Jurkat, Clone E6-1 (cell line): ENCODE measurements at places on chromosomes 7 and 10.

DNA sequence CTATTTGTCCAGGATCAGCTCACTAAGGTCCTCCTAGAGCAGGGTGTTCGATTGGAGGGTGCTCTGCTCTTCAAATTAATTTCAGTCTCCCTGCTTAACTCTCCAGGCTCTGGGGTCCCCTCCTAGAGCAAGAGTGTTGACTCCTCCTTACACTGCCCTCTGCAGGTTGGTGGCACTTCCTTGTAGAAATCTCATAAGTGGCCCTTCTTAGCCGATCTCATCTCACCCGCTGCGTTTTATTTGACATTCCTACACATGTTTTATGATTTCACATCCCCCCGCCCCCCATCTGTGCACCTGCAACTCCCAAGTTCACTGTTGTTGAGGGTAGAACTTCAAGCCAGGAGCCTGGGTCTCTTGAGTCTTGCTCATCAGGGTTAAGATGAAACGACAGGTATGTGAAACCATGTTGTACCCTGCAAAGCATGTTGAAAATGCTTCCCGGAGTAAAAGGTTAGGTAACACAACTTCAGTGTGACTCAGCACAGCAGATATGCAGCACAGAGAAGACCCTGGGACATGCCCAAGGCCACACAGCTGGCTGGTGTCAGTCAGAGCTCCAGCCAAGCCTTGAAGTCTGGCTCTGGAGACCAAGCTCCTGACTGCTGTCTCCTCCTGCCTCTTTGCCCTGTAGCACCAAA is 171.2 kb downstream of the PRKAG2 start:
- peak; percentile 43 for DNase-seq

- no peak for DNase-seq
These were observed 12.7 kb downstream of the CHST12 start for GRCh38 chr7:2416063-2416462.

- DNase-seq: no peak
These were observed 914.4 kb downstream of the PCDH15 start for GRCh38 chr10:53886325-53887300.

- DNase-seq: no peak
These were observed 106.3 kb downstream of the C7orf25 start for GRCh38 chr7:42805601-42806000.

DNA sequence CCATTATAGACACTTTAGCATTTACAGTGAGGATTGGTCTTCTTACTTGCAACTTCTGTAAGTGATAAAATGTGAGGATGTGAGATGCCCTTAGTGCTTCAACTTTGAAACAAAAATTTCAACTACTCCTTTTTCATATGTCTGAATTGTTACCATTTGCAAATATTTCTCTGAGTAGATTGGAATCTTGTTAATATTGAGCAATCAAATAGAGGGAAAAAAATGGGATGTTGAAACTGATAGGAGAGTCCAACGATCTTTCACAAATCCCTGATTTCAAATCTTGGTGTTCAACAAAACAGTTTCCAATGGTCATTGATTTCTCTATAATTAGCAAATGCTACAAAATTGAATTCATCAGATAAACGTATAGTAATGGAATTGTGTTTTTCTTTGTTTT is 5.5 kb upstream of the SNX10 start:
- no peak for DNase-seq

- no peak for DNase-seq
These were observed 23.2 kb downstream of the DNTT start for GRCh38 chr10:96327462-96327861.

DNA sequence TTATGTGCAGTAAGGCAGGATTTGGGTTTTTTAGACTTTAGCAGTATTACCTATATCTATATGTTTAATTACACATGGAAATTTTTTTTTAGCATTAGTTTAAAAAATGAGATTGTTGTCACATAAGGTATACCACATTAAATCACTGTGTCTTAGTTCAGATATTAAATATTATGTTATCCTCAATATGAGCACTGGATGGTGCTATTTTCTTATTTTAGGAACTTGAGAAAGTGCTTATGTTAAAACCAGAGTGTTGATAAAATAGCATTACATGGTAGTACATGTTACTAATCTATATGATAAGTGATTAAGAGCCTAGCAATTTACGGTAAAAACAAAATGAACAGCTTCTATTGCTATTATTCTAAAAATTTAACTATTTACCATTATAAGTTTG is 28.8 kb downstream of the MIOS start:
- peak; percentile 17 for DNase-seq

GRCh38 chr7:66904063-66904593 is 16.9 kb upstream of the TMEM248 start:
- no peak for DNase-seq

DNA sequence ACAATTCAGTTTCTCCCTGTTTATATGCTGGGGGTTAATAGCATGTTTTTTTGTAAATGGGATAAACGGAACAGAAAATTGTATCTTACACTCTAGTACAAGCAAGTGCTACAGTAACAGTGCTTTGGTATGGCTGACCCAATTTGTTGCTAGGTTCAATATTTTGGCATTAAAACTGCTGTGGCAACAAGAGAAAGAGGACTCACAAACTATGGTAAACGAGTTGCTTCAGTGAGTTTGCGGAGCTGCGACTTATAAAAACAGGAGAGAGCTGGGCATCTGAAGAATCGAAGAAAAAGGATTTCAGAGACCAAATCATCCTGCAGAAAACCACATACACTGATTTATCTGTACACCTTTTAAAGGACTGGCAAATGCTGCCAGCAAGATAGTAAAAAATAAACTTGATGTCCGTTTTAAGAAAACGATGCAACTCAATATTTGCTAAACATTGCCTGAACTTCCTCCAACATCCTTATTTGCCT is 2.2 kb downstream of the GLUD1 start:
- DNase-seq: no peak

DNA sequence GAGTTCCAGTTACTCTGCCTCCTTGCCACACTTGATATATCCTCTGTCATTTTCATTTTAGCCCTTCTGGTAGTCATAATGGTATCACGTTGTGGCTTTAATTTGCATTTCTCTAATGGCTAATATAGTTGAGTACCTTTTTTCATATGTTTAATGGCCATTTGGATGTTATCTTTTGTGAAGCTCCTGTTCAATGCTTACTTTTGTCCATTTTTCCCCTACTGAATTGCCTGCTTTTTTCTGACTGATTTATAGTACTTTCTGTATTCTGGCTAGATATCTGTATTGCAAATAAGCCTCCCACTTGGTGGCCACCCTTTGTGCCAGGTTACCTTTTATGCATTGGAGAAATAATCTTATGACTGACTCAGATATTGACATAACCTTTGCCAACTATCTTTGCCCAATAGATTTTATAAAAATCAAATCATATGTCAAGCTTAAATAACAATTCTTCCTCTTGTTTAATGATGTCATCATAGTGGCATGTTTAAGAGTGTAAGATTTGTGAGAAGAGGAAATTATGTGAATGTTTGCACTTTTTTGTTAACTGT is 50.6 kb downstream of the PRPF18 start:
- no peak for DNase-seq

- DNase-seq: no peak
These were observed 50.9 kb downstream of the INPP5A start for GRCh38 chr10:132588301-132589013.

- DNase-seq: no peak
These were observed 22.5 kb downstream of the FAM171A1 start for GRCh38 chr10:15348579-15348978.

- DNase-seq: no peak
These were observed 279.5 kb upstream of the AKR1E2 start for GRCh38 chr10:4546500-4546899.

GRCh38 chr10:79131836-79132631 is 63.3 kb downstream of the ZMIZ1 start:
- DNase-seq: peak; percentile 62

DNA sequence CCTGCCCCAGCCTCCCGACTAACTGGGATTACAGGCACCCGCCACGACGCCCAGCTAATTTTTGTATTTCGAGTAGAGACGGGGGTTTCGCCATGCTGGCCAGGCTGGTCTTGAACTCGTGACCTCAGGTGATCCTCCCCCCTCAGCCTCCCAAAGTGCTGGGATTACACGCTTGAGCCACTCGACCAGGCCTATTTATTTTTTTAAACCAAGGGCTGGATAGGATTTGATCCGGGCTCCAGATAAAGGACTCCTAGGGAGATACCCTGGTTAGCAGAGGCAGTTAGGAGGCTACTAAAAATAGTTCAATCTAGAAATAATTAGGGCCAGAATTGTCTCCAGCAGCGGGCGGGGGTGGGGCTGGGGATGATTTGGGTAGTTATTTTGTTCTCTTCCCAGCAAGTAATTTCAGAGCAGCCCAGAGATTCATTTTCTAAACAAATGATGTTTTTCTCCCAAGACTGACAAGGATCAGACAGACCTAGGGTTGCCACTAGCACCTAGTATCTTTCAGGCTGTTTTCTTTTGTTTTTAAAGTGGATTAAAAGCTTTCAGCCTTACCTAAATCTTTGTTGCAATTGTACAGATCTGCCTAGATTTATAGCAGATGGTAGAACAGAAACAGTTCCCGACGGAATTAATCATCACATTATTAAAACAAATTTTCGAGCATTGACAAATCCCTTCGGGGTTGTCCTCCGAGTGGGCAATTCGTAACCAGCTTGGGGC is 859 bp upstream of the SMC3 start:
- DNase-seq: no peak

- DNase-seq: no peak
These were observed 1.9 kb upstream of the LRRC18 start for GRCh38 chr10:48941427-48942075.

- DNase-seq: no peak
These were observed 190.9 kb downstream of the BMPER start for GRCh38 chr7:34096198-34096651.

- no peak for DNase-seq
These were observed 113.6 kb upstream of the BTBD16 start for GRCh38 chr10:122157451-122157850.

- DNase-seq: no peak
These were observed 131.4 kb downstream of the PAXIP1 start for GRCh38 chr7:154871507-154871906.

DNA sequence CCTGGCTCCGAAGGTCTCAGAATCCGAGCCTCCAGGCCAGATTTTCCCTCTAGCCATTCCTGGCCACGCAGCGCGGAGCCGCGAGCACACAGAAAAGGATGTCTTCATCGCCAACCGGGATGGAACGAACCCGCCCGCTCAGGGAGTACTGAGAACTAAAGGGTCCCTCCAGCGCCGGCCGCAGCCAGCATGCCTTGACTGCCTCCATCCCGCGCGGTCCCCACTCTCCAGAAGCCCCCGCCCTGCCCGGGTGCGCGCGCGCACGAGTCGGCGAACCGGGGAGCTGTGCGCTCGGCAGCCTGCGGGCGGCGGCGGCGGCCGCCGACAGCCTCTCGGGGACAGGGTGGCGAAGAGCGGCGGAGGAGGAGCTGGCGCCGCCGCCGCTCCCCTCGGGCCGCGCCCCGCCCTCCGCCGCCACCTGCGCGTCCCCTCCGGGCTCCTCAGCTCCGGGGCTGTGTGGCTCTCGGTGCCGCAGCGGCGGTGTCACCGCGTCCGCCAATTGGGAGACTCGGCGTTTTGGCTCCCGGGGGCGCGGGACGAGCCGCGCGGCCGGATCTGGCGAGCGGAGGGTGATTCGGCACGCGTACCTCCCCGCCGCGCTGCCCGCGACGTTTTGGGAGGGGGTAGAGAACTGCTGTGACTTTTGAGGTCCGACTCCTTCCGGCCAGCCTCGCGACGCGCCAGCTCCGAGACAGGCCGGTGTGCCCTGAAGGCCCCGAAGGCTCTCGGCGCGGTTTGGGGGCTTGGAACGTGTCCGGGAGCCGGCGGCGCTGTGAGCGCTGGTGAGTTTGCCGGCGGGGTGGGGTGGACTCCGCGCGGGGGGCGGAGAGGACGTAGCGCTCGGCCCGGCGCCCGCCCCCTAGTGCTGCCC is 453 bp upstream of the GALNT17 start:
- no peak for DNase-seq

- no peak for DNase-seq
These were observed 60.6 kb upstream of the LRRN3 start for GRCh38 chr7:111030336-111030735.

DNA sequence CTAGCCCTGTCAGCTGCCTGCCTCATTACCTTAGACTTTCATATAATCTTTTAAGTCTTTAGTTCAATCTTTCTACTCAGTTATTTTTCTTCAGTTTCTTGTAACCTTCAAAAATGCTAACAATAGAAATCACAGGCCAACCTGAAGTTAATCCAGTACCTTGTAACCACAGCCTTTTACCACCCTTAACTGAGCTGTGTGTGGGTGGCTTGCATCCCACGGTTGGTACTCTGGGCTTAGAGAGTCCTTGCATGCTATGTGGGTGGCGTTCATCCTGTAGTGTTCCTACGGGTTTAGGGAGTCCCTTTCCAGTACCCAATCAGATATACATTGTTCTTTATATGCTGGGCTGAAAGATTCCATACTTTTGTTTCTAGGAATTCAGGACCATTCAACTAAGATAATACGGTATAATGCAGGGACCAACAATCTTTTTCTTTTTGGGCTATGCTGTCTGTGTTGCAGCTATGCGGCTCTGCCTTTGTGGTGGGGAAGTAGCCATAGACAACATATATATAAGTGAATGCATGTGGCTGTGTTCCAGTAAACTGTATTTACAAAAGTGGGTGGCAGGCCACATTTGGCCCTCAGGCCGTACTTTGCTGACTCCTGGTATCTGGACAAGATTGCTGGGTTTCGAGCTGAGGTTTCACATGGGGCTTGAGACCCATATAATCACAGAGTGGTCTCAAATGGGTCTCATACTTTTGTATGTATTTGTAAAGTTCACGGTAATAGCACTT is 280.8 kb upstream of the LRGUK start:
- DNase-seq: no peak

DNA sequence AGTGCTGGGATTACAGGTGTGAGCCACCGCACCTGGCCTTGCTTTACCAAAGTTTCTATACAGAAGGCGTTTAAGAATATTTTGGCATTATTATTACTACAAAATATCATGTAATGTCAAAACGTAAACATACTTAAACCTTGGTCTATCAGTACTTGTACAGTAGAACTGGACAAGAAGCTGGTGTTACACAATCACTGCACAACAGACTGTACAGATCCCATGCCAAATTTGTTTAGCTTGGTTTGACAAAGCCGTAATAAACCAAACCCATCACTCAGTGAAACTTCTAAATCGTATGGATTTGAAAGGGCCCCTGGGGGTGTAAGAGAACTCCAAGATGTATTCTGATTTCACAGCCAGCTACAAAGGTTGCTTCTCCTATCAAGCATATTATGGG is 51.8 kb upstream of the RHEB start:
- no peak for DNase-seq

GRCh38 chr10:78035933-78036583 is 2.4 kb downstream of the RPS24 start:
- no peak for DNase-seq
